ENCODE measurements at places on chromosomes 7 and 10.
A peak's percentile ranks its signal among the peaks of the same experiment; 100 is the strongest.

DNA sequence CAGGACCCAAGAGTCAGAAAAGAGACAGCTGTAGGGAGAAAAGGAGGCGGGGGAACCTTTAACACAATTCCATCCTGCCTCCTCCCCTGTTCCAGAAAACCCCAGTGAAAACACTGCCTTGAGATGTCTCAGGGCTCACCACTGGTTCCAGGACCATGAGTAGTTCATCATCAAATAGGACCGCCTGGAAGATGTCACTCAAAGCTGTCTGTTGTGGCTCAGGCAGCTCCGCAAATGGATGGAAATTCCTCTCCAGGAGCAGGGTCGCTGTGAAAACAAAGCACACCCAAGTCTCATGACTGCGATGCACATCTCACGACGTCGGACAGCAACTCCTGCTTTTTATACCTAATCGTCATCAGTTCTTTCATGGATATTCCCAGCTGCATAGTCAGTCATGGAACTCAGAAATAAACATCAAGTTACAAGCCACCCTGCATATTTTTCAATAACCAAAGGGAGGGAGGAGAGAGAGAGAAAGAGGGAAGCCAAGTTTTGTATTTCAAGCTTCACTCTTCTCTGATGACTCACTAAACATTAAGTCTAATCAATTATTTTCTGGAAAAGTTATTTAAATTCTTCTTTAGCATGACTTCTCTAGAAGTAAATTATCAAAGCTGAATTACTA lies 49.2 kb downstream of the GSDME start:
- DNase-seq = no peak

DNA sequence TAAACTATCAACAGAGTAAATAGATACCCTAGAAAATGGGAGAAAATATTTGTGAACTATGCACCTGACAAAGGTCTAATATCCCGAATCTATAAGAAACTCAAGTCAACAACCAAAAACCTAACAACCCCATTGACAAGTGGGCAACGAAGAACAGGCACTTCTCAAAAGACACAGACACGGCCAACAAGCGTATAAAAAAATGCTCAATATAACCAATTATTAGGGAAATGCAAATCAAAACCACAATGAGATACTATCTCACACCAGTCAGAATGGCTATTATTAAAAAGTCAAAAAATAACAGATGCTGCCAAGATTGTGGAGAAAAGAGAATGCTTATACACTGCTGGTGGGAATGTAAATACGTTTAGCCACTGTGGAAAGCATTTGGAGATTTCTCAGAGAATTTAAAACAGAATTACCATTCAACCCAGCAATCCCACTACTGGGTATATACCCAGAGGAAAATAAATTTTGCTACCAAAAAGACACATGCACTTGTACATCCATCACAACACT lies 63.2 kb upstream of the CAV2 start:
- DNase-seq = no peak

GRCh38 chr7:131836733-131837132 lies 280.3 kb upstream of the PODXL start:
- peak; percentile 30 for DNase-seq

DNA sequence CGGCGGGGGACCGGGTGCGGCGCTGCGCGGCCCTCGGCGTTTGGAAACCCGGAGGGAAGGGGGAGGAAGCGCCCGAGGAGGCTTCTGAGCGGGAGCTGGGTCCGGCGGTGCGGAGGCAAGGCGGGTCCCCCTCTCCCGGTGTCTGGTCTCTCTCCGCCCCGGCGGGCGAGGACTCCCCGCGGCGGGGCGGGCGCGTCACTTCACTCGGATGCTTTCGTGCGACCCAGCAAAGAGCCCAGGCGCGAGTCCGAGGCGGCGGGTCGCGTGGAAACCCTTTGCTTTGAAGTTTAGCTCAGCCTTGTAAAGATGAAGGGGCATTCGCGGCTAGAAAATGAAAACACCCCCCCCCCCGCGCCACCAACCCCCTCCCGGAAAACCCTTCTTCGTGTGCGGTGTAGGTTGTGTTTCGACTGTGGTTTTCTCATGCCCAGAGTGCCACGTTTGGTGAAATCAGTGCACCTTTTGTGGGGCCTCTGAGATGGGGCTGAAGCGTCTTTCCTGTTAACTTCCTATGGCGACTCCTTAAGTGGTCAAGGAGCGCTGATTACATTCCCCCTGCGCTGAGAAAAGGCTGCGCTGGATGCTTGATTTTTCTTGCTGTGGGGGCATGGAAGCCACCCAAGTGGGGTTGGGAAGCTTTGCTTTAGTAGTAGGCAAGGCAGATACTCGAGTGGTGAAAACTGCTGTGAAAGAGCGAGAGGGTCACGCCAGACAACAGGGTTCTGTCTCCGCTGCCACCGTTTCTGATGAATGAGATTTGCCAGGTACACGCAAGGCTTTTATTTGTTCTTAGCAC lies 876 bp downstream of the GNAI1 start:
- peak; percentile 16 for DNase-seq

DNA sequence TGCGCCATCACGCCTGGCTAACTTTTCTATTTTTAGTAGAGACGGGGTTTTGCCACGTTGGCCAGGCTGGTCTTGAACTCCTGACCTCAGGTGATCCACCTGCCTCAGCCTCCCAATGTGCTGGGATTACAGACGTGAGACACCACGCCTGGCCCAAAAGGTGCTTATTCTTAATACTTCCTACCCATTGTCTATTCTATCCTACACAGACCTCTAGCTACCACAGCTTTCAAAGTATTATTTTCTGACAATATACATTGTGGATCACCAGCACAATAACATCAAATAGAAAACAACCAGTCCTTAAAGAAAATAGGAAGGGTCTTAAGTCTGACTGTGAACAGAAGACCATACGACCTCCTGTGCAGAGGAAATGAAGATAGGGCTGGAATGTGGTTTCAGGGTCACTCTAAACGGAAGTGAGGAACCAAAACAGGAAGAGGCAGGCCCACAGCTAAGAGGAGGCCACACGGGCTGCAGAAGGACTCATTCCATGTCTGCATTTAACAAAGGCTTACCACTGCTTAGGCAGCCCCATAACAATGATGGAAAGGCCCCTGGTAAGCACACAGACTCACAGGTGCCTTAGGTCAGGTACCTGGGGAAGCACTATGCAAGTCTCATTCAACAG lies 115.2 kb downstream of the ZFAND4 start:
- DNase-seq = no peak

- DNase-seq = peak; percentile 82
Observed at GRCh38 chr7:69189406-69189805, 408.9 kb upstream of the AUTS2 start.

- no peak for DNase-seq
Observed at GRCh38 chr10:124213899-124214510, 120.6 kb upstream of the CHST15 start.

- DNase-seq = no peak
Observed at GRCh38 chr10:127431525-127431924, 117.6 kb upstream of the NPS start.

- DNase-seq = no peak
Observed at GRCh38 chr7:3358991-3359390, 57.9 kb downstream of the SDK1 start.

DNA sequence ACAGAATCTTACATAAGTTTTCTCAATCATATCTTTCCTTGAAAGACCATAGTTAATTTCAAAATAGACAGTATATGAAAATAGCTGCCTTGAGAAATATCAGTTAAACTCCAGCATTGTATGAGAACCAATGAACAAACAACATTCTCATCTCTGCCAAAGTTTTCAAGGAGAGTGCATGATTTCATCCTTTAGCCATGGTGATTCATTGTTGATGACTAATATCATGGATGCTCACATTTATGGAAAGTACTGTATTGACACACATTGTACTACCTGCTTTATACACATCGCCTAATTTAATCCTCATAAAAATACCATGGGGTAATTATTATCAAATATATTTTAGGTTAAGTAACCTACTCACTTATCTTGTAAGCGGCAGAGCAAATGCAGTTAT lies 250.3 kb downstream of the CNTNAP2 start:
- DNase-seq = no peak

- no peak for DNase-seq
Observed at GRCh38 chr10:95217476-95217875, 23.4 kb downstream of the ACSM6 start.

DNA sequence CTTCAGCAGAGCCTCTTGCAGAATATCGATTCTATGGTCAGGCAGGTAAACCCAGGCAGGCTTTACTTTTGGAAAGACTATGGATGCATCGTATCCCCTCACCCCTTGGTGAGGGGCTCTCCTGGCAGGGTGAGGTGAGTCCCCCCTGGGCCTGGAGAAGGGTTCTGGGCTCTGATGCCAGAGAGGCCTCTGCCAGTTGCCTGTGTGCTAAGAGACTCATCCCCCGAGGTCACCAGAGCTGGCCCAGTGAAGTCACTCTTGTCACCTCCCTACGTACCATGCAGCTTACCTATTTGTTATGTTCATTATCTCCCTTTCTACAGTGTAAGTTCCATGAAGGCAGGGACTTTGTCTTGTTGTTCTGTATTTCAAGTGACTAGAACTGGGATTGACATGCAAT lies 51.3 kb downstream of the TSPAN15 start:
- DNase-seq = no peak

DNA sequence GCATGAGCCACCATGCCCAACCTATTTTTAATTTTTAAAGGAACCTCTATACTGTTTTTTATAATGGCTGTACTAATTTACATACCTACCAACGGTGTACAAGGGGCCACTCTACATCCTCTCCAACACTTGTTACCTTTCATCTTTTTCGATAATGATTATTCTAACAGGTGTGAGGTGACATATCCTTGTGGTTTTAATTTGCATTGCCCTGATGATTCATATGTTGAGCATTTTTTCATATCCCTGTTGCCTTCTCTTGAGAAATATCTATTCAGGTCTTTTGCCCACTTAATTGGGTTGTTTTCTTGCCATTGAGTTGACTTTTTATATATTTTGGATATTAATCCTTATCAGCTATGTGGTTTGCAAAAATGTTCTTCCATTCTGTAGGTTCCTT lies 167.0 kb downstream of the CTTNBP2 start:
- DNase-seq = no peak

DNA sequence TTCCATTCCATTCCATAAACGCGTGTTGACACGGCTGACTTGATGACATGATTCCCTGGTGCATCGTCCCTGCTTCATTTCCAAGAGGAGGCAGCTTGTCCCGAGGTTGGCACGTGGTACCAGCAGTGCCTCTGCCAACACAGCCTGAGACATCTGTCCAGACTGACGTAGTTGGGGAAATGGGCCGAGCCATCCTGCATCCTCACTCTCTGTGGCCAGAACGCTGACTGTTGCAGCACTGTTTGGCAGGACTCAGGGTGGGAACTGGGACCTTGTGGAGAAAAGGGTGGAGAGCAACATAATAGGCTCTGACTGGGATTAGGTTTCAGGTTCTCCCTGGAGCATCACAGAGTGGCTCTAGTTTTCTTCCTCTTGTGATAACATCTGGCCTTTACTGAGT lies 118.6 kb upstream of the BTBD16 start:
- DNase-seq = no peak

DNA sequence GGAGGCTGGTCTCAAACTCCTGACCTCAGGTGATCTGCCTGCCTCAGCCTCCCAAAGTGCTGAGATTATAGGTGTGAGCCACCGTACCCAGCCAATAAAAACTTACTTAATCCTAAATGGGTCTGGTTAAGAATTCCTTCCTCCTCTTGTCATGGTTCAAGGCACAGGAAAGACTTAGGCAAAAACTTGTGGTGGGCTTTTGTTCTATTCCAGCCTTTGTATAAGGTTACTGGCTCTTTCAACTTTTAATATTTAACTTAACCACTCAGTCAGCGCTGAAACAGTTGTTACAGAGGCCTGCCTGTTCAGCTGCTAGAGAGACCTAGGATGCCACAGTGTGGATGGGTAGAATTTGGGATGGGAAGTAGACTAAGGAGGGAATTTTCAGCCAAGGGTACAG lies 28.1 kb upstream of the GARS1 start:
- DNase-seq = no peak

GRCh38 chr10:31866118-31866670 lies 62.4 kb downstream of the ARHGAP12 start:
- no peak for DNase-seq

DNA sequence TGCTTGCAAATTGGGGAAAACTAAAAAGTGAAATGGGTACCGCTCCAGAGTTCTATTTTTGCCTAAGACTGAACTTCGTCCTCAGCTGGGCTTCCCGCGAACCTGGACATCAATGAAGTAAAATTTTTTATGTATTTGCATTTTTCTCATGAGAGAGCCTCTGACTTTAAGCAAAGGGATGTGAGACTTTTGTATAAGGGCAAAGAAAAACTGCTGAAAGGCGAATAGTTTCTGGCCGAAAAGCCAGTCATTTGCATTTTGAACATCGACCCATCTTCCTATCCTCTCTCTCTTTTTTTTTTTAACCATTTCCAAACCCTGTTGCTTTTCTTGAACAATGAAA lies 573 bp downstream of the PMPCB start:
- DNase-seq = no peak

DNA sequence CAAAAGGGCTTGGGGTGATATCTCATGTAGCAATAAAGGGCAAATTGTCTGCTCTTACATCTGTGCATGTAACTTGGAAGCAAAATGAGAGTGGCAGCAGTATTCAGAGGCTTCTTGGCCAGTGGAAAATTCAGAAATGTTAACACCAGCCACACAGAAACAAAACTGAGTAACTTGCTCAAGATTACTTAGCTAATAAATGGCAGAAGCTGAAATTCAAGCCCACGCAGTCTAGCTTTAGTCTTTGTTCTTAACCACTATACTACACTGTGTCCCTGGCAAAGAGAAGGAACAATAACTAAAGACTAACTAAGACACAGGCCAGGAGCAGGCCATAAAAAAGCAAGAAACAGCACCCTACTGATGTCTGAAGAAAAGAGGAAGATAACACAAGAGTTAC lies 185.9 kb upstream of the ASAH2 start:
- DNase-seq = no peak

GRCh38 chr10:48770561-48771089 lies 86.0 kb downstream of the WDFY4 start:
- no peak for DNase-seq

- no peak for DNase-seq
Observed at GRCh38 chr10:4581929-4582328, 244.1 kb upstream of the AKR1E2 start.

GRCh38 chr7:45593121-45593541 lies 19.0 kb downstream of the ADCY1 start:
- DNase-seq = no peak

- no peak for DNase-seq
Observed at GRCh38 chr10:49446031-49446430, 50.1 kb upstream of the DRGX start.

DNA sequence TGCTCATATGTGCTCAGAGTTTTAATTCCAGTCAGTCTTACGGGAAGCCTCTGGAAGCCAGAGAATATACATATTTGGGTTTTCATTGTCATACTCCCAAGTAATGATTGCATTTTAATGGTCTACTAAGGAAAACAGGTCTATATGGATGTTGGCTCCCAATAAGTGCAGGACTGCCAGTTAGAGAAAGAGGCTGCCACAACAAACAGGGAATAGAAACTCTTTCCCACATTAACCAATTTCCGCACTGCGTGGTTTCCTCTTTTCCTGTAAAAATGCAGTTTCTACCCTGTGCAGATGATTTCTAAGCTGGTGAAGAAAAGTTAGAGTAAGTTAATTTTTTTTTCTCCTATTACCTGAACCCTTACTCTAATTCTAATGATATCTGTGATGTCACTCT lies 78.2 kb downstream of the CCSER2 start:
- no peak for DNase-seq
